K562 (cell line): ENCODE measurements at places on chromosomes 6 and 20. TPM values are rescaled to one million over a fixed set of nuclear protein-coding genes. Genes with fewer than 3 reads are reported as not detected.

The NKAIN4 gene
- total RNA-seq: not detected in 2 replicates

DNA sequence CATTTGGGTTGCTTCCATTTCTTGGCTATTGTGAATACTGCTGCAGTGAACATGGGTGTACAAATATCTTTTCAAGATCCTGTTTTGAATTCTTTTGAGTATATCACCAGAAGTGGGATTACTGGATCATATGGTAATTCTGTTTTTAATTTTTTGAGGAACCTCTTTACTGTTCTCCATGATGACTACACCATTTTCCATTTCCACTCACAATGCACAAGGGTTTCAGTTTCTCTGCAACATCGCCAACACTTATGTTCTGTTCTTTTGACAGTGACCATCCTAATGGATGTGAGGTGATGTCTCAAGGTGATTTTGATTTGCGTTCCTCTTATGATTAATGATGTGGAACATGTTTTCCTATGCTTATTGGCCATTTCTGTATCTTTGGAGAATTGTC lies 214.4 kb upstream of the ZFP64 start:
- DNase-seq: no peak

DNA sequence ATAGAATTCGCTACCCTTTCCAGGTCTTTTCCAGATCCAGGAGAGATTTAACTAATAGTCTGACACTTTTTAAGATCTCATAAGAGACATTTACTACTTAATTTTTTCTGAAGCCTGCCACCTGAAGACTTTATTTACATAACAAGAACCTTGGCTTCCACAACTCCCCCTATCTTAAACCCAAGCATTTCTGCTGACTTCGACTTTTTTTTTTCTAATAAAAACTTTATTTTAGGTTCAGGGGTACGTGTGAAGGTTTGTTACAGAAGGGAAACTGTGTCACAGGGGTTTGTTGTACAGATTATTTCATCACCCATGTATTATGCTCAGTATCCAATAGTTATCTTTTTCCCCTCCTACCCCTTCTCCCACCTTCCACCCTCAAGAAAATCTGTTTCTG lies 64.9 kb upstream of the OR14J1 start:
- DNase-seq: no peak

GRCh38 chr6:48765352-48765961 lies 654.5 kb upstream of the PTCHD4 start:
- no peak for DNase-seq
